ENCODE measurements at places on chromosomes 1 and 21.

DNA sequence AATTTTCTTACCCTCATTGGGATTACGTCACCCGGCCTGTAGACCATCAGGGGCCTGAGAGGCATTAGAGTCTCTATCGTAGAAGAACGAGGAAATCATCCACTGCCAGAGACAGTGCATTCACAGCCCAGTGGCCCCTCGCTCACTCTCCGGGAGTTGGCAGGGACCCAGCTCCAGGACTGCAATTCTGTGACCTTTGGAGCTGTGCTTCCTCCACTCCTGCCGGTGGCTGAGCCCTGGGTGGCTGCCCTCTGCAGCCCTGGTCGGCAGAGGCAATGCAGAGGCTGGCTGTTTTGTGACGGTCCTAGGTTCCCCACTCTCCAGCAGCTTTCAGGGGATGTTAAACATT, 12.7 kb downstream of the SLC37A1 start:
- DNase-seq: no peak

GRCh38 chr1:55478742-55479141, 263.6 kb upstream of the USP24 start:
- peak; percentile 11 for DNase-seq

DNA sequence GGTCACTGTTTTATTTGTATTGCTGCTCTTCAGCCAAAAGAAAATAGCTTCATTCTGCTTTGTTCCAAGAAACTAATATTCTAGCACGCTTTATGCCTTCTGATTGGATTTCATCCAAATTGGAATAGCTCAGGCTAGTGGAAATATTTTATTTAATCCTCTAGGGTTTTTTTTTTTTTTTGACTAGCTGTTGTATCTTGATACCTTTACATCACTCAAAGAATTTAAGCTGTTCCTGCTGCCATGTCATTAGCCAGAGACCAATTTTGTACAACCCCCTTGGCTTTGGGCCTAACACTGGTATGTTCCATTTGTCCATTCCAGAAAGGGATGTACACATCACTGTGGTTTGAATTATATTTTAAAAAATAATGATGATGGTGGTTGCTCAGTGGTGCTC, 103.0 kb downstream of the DISC1 start:
- no peak for DNase-seq

DNA sequence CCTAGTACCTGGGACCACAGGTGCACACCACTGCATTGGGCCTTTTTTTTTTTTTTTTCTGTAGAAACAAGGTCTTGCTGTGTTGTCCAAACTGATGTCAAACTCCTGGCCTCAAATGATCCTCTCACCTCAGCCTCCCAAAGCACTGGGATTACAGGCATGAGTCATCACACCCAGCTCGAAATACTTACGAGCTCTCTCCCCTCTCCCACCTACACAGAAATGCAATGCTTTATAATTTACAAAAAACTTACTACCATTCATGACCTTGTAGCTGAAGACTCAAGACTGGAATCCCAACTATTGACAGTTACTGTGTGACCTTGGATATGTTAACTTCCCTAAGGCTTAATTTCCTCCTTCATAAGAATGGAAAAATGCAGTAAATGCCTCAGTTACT, 18.7 kb downstream of the FOXJ3 start:
- DNase-seq: no peak

GRCh38 chr1:67749844-67750690, 65.1 kb downstream of the GADD45A start:
- peak; percentile 61 for DNase-seq

DNA sequence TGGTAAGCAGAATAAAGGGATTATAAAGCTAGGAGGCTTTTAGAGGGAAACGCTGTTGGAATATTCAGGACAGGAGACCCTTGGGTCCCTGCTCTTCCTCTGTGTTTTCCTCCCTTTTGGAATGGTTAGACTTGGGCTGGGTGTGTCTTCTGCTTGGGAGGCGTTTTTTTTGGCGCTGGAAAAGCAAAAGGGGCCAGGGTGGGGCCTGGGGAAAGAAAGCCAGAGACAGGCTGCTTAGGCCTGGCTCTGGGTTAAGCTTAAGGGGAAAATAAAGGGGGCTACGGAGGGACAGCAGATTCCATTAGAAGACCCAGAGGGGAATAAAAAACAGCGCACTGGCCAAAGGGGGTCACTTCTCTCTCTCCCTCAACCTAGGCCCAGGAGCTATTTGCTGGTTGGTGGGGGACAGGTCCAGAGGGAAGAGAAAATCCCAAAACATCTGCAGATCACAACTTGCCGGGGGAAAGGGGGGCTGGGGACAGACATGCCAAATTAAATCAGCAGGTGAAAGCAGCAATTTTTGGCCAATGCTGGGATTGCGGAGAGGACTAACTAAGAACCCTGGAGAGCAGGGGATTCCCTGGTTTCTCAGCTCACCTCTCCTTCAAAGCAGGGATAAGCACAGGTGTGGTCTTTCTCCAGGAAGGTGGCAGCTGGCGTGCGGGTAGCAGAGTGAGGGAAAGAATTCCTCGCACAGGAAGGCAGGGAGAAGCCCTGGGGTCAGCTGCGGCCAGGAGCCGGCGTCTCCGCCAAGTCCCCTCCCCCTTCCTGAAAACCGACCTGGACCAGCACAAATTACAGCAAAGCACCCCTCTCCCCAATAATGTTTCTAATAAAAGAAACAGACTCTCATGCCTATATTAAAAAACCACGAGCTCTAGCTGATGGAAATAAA, 82.2 kb upstream of the AK4 start:
- no peak for DNase-seq

DNA sequence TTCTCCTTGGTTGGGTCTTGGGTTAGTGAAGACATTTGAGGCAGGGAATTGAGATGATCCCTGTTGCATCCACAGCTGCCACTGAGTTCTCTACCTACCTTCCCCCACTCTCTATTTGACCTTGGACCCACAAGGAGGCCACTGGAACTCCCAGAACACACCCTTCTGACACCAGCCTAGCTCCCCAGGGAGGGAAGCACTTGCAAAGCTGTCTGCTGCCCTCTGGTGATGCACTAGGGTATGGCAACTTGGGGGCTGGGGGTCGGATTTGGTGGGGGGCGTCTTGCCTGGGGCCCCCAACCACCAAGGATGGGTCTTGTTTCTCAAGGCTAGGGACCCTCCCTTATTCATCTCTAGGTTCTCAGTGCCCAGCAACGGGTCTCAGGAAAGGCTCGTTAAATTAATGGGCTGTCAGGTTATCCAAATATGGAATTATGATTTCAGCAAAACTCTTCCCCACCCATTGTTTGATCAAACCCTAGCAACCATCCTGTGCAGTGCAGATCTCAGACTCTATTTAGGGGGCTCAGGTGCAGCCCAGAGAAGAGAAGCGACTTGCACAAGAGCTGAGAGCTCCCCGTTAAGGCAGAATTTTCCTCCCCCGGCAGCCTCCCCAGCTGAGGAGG, 177.8 kb upstream of the KLHDC7A start:
- no peak for DNase-seq

- DNase-seq: no peak
Observed at GRCh38 chr1:66695116-66695515, 57.1 kb upstream of the DYNLT5 start.

GRCh38 chr1:54212872-54213271, 12.9 kb downstream of the MRPL37 start:
- no peak for DNase-seq
